ENCODE measurements at places on chromosomes 2 and 18.

- no peak for DNase-seq
Observed at GRCh38 chr2:96110621-96111256, 5.6 kb downstream of the ADRA2B start.

DNA sequence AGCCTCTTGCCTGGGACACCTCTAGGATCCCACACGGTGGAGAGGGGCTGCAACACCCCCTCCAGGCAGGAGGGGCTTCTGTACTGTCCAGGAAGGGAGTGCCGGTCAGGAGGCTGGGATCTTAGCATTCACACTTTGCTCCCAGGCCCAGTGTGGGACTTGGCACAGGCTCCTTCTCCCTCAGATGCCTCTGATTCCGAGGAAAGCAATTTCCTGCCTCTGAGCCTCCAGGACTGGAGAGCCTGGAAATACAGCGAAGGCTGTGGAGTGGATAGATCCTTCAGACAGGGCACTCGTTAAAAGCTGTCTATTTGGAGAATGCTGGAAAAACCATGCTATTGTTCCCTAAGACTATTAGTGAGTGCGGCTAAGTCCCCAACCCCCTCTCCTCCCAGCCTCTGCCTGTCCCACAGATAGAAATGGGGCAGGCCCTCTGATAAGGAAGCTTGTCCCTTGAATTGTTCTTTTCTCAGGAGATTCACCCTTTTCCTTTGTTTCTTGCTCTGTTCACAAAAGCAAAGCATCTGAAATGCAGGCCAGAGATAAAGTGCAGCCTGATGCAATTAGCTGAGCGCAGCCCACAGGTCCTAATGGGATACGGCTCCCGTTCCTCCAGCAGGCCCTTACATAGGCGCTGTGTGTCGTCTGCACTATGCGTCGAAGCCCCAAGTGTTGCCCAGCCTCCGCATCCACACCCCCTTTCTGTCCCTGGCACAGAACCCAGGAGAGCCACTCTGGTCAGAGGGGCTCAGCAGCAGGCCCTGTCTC, 252.2 kb downstream of the KLHL29 start:
- no peak for DNase-seq

- no peak for DNase-seq
Observed at GRCh38 chr18:9926223-9926894, 12.5 kb downstream of the VAPA start.

DNA sequence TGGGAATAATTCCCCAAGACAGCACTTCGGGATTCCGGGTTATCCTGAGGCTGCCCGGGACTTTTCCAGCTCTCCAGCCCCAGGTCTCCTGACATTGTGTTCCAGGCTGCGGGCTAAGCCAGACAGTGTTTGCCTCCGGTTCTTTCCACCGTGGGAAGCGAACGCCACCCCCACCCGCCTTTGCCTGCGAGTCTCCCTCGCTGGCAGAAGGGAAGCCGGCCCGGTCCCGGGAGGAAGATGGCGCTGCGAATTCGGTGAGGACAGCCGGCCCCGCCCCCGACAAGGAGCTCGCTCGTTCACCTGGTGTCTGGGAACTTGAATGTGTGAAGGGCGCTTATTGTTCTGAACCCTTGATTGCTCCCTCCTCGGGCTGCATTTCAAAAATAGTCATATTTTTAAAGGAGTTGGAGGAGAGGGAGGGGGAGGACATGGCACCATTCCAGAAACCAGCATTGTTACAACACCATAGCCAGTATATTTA, 2.9 kb downstream of the LRATD1 start:
- no peak for DNase-seq

DNA sequence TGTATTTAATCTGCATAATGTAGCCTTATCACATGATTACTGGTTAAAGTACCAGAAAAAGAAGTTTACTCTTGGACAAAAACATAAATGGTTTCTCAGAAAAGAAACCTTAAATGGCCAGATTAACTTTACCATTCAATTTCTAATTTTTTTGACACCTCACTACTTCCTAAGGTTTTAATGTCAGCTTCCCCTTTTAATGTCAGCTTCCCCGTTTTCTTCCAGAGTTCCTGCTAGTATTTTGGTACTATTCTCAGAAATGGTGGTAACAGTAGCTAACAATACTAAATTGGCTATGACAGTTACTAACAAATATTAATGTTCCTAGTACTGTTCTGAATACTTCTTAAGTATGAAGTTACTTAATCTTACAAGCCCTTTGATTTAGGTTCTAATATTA, 22.4 kb upstream of the SLC8A1 start:
- DNase-seq: no peak

- DNase-seq: no peak
Observed at GRCh38 chr2:47002031-47002430, 86.4 kb upstream of the MCFD2 start.

- DNase-seq: no peak
Observed at GRCh38 chr18:11885278-11885947, 22.7 kb downstream of the MPPE1 start.

- no peak for DNase-seq
Observed at GRCh38 chr2:16621316-16621715, 44.3 kb downstream of the CYRIA start.

DNA sequence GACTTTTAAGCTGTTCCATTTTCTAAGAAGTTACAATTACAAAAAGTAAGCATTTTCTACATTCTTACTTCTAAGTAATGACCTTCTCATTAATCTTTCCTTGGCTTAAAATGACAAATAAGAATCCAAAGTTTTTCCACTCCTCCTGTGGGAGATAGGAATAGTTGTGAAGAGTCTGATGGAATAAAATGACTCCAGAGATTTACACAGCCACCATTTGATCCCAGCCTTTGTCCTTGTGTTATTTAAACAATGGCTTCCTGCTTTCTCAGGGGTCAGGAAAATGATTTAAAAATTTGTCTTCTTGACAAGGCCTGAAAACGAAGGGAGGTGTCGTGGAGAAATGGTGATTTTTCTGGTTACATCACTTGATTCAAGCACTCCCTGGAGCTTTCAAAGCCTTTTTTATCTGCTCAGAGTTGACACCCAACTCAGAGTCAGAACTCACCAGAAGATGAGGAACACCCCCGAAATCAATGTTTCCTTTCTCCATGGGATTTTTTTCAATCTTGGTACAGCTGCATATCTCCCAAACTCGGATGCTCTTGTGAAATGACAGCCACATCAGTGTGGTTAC, 106.5 kb downstream of the GALNT3 start:
- DNase-seq: no peak

DNA sequence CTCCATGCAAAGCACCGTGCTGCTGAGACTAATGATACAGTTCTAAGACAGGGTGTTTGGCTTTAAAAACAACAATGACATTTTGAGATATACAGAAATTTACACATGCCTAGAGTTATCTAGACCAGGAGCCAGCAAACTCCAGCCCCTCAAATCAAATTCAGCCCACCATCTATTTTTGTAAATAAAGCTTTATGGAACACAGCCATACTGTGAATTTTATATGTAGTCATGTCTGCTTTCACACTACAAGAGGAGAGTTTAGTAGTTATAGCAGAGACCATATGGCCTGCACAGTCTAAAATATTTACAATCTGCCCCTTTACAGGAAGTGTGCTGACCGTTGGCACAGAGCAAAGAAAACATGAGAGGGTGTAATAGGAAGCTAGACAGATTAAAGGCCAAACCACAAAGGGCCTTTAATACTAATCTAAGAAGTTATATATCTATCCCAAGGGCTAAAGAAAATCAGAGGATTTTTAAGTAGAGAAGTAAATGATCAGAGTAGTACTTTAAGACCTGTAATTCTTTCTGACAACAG, 39.4 kb downstream of the NBAS start:
- no peak for DNase-seq

GRCh38 chr18:58601468-58602266, 27.2 kb downstream of the ALPK2 start:
- DNase-seq: no peak

DNA sequence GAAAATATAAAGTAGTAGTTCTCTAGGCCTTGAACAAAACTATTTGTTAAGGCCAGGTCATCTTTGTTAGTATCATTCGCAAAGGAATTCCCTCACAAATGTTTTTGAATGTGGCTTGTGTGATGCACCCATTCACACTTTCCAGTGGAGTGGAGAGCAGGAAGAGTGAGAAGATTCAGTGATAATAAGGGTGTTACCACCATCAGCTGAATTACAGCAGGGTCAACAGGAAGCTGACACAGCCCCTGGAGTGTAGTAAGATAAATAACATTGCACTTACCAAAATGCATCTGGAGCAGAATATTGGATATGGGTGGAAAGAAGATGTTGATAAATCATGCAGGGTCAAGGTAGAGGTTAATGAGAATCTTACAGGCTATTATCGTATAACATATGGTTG, 231.0 kb downstream of the DSC3 start:
- DNase-seq: no peak

- DNase-seq: no peak
Observed at GRCh38 chr2:143830476-143830875, 689.4 kb downstream of the ZEB2 start.
